ENCODE measurements at places on chromosomes 7 and 10.

DNA sequence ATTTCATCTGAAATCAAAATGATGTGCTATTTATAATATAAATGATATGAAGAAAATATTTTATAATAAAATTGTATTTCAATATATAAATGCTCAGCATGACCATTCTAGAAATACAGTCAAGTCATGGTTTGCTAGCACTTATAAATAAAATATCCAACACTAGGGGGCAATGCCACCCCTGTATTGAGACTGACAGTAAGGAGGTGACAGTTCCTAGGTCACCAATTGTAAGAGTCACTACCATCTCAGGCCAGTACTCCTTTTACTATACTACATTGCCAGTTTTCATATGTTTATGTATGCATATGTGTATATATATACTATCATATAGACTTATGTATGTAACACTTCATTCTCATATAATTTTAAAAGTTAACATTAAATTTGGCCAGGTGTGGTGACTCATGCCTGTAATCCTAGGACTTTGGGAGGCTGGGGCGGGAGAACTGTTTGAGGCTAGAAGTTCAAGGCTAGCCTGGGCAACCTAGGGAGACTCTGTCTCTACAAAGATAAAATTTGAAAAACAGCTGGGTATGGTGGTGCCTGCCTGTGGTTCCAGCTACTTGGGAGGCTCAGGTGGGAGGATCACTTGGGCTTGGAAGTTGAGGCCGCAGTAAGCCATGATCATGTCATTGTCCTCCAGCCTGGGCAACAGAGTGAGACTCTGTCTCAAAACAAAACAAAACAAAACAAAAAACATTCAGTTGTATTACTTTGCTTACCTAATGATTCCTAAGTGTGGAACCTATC lies 2.4 kb upstream of the CNOT4 start:
- peak; percentile 73 for DNase-seq

GRCh38 chr7:94178230-94178629 lies 174.1 kb upstream of the BET1 start:
- DNase-seq = peak; percentile 23

GRCh38 chr10:64409349-64409748 lies 888.1 kb downstream of the REEP3 start:
- DNase-seq = no peak

DNA sequence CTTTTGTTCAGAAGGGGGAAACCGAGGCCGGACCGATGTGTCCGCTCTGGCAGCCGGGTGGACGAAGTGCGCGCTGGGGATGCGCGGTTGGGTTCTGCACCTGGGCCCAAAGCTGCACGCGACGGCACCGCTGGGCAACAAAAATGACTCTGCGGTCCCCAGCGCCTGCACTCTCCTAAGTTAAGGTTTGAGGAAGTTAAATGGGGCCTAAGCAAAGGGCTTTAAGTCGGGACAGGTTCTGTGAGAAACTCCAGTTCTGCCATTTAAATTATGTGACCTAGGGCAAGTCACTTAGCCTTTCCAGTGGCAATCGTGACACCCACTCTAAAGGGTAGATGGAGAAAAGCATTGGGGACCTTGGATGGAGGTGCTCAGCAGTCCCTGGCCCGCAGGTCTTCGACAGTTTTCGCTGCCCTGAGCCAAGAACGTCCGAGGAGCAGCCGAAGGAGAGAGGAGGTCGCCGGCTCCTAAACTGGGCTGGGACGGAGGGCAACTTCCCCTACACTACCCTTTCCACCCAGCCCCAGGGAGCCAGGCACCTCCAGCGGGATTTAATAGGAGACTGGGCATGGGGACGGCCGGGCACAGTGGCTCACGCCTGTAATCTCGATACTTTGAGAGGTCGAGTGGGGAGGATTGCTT lies 534 bp upstream of the ACBD5 start:
- peak; percentile 63 for DNase-seq

DNA sequence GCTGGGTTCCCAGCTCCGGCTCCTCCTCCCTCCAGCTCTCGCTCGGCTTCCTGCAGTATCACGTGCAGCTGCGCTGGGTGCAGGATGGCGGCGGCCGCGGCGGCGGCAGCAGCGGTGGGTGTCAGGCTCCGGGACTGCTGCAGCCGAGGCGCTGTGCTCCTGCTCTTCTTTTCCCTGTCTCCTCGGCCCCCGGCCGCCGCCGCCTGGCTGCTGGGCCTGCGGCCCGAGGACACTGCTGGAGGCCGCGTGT lies at the start of gene CNNM1:
Gene CNNM1 (plus strand): TSS at position 53 of the 250 bp plus-strand sequence. CDS start 32 bp downstream, at position 85.
- DNase-seq = no peak

GRCh38 chr10:123044391-123044790 lies 35.6 kb downstream of the ACADSB start:
- no peak for DNase-seq

- DNase-seq = no peak
Observed at GRCh38 chr7:46940178-46940577, 641.7 kb downstream of the TNS3 start.

GRCh38 chr10:26981232-26981824 lies 119.0 kb downstream of the ANKRD26 start:
- no peak for DNase-seq

- no peak for DNase-seq
Observed at GRCh38 chr7:47514367-47514766, 67.5 kb downstream of the TNS3 start.

DNA sequence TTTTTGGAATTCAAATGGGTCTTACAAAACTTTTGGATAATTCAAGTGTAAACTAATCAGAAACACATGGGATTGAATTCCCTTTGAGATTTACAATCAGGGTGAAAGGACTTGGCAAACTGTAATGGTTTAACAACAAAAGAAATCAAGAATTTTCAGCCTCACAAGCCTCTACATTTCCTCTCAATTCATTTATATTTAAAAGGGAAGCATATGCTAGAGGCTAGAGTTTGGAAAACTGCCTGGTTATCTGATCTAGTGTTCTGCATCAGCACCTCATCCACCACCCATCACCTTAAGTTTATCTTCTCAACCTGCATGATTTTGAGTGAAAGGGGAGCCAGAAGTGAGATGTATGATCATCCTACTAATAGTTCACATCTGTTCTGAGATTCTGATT lies 120.7 kb downstream of the TES start:
- no peak for DNase-seq

DNA sequence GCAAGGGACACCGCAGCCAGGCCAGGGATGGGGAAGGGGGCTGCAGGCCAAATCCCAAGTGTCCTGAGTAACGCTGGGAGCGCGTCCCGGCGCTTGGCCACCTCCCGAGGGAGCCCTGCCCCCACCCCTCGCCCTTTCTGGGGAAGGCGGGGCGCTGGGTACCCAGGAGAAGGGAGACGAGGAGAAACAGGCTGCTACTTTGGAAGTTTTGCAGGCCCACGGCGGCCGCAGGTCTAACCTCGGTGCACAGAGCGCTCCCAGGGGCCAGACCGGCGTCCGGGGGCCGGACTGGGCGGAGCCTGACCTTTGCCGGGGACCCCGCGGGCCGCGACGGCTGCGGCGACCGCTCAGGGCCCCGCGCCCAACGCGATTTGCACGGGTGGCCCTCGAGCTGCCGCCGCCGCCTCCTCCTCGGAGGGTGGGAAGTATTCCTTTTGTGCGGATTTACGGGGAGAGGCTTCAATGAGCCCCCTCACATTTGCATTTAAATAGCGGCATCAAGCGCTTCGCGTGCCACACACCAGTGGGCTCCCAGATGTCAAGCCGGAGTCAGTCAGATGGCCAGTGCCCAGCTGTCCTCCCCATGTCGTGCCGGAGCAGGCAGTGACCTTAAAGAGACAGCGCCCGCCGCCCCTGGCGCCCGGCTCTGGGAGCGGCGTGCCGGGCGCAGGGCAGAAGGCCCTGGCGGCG lies 3.0 kb upstream of the EBF3 start:
- no peak for DNase-seq

DNA sequence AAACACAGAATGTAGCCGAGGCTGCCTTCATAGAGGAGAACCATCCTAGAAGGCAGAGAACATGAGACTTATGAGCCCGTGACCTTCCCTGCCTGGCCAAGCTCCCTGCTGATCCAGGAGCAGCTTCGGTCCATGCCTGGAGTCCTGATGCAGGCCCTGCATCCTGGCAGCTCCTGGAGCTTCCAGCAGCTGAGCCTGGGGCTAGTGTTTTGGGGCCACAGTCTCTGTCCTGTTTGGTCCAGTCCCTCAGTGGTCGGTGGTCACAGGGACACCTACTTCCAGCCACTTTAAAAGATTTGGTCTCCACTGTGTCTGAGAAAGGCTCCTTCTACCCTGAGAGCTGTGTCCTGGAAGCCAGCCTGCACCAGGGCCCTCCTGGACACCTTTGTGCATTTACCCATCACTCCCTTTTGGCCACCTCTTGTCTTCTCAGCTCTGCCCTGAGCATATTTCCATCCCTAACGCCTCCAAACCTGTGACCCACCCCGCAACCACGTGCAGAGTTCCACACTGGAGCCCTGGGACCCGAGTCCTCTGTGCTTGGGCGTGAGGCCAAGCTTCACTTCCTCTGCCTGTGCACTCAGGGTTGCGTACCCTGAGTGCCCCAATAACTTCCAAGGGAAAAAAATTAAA lies 315.2 kb upstream of the ZNF32 start:
- no peak for DNase-seq

DNA sequence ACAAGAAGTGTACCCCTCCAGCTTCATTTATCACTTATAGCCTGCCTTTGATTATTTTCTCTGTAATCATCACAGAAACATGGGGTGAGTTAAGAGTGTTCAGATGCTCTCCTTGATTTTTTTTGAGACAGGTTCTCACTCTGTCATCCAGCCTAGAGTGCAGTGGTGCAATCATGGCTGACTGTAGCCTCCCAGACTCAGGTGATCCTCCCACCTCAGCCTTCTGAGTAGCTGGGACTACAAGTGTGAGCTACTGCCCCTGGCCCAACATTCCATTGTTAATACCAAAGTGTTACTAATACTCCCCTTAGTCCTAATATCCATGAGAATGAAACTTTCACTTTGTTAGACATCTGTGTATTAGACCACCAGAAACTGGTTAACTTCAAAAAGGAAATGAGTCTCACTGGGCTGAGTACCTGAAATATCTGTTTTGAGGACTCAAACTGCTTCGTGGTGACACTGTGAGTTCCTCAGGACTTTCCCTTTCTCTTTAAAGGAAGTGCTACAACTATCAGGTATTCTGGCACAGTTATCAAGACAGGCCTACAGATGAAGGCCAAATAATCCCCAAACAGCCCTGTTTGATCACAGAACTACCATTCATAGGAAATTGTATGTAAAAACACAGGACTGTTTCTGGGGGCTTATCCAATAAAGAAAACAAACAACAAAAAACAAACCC lies 20.5 kb upstream of the CFAP70 start:
- DNase-seq = no peak
